ENCODE measurements at places on chromosomes 12 and 14. TPM values are rescaled to one million over a fixed set of nuclear protein-coding genes. Genes with fewer than 3 reads are reported as not detected.

The SIX4 gene
- total RNA-seq, result 2.1 TPM

The NOXRED1 gene
- not detected for total RNA-seq

- no peak for DNase-seq
Measured at GRCh38 chr14:105529569-105530284, 3.3 kb downstream of the TMEM121 start.

- no peak for DNase-seq
Measured at GRCh38 chr14:33842299-33842698, 108.6 kb downstream of the EGLN3 start.

The MIP gene
- total RNA-seq, result not detected

The KLHDC2 gene
- total RNA-seq, result 111 TPM

GRCh38 chr12:64560396-64561301 is 49.6 kb upstream of the RASSF3 start:
- DNase-seq, result peak; percentile 21

Measured in sigmoid colon (tissue), 7 donors.